Activated T-helper 17 cell treated with anti-CD3 and anti-CD28 coated beads, Interleukin-2, amount 50 U/mL, for 72 hours (primary cell): ENCODE measurements at places on chromosomes 6 and 20.
A peak's percentile ranks its signal among the peaks of the same experiment; 100 is the strongest.

GRCh38 chr20:50153153-50153499, 397 bp downstream of the PEDS1 start:
- no peak for ATAC-seq

- no peak for ATAC-seq
These were observed 41.9 kb downstream of the MTHFD1L start for GRCh38 chr6:150907383-150907782.

- no peak for ATAC-seq
These were observed 19.3 kb downstream of the DOP1A start for GRCh38 chr6:83086751-83087150.

- peak; percentile 64 for ATAC-seq
These were observed 5.4 kb upstream of the RAB44 start for GRCh38 chr6:36692220-36692619.

DNA sequence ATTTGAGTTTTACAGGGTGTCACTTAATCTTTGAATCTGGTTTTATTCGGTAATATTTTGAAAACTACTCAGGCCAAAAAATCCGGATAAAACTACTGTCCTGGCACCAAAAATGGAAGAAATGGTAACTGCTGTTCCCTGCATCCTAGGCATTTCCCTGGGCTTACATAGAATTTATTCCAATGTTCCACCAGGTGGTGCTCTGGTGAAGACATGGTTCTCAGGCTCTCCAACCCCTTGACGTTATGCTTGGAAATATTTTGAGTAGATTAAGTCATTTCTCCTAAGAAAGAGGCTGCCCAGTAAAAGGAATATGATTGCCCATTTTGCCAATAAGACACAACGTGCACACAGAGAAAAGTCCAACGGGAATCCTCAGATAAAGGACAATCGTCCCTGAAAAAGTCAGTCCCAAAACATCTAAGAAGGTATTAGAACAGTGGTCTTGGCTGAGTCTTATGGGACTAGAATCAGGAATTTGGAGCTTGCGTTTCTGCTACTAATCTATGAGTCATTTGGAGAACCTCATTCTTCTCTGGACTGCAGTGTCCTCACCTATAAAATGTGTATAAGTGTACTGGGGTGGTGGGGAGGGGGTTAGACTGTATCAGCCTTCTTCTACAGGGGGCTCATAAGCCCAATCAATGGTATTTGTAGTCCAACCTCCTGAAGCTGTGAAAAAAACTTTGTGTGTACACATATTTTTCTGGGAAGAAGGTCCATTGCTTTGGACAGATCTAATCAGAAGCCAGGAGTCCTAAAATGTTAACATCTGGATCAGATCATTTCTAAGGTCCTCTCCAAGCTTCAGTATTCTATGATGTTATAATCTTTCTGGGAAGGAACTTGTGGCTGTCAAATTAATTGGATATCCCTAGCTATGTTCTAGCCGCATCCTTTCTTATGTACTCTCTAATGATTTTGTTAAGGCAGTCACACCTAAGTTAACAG, 131.0 kb upstream of the BMP2 start:
- no peak for ATAC-seq

DNA sequence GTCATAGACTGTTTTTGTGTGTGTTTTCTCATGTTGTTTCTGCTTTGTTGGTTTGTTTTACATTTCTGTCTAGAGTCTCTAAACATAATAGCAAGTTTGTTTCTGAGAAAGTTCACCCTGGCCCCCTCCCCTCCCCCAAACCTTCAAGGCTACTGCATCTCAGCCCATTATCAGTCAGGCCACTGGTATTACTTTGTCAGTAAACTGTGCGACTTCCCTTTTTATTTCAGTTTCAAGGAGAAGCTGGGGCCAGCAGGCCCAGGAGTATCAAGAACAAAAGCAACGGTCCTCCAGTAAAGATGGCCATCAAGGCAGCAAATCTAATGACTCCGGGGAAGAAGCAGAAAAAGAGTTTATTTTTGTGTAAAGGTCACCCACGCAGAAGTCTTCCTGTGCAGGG, 32.8 kb upstream of the SCGN start:
- ATAC-seq: no peak

- ATAC-seq: no peak
These were observed 195.4 kb downstream of the CDC5L start for GRCh38 chr6:44582930-44583329.

GRCh38 chr6:29827579-29828470, at the start of gene HLA-G:
Gene HLA-G, plus strand, starts transcription at chr6:29827825. Its CDS starts 20 bp downstream, at chr6:29827845.
- peak; percentile 38 for ATAC-seq

DNA sequence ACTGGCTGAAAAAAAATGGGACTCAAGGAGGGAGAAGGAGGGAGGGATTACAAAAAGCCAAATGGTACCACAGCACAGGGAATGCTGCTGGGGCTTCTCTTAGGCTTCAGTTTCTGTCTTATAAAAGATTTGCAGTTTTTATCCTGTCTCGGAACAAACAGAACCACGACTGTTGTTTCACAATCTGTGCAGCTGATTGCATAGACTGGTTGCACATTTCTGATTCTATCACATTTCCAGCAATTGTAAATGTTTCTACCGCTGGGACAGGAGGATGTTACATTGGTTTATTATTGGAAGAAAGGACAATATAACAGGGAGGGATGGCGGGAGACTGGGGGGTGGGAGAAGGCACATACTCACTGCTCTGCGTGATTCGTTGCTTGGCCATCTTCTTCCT, 73.5 kb upstream of the ARID1B start:
- no peak for ATAC-seq

DNA sequence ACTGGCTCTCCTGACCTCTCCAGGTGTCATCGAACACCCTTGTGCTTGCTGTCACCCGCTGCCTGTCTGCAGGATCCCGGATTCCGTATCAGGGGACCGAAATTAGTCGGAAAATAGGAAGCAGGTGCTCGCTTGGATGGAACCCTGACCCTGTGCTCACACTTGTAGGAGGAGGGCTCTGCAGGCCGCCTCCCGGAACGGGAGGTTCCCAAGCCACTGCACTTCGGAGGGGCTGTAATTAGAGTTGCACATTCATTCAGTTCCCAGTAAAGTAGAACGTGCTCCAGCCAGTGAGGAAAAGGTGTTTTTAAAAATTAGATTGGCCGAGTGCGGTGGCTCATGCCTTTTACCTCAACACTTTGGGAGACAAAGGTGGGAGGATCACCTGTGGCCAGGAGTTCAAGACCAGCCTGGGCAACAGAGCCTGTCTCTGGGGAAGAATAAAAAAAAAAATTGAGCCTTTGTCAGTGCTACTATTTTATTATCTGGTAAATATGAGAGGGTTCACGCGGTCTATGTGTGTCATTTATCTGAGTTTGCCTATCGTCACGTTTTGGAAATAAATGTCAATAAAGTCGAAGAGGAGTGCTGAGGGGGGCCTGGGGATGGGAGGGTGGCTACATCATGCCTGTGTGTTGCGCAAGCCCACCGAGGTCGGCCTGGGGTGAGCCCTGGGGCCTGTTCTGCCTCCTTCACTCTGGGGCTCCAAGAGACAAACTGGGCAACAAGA, 1.5 kb upstream of the GMEB2 start:
- peak; percentile 16 for ATAC-seq

GRCh38 chr20:62832212-62832922, 15.5 kb downstream of the COL9A3 start:
- no peak for ATAC-seq

DNA sequence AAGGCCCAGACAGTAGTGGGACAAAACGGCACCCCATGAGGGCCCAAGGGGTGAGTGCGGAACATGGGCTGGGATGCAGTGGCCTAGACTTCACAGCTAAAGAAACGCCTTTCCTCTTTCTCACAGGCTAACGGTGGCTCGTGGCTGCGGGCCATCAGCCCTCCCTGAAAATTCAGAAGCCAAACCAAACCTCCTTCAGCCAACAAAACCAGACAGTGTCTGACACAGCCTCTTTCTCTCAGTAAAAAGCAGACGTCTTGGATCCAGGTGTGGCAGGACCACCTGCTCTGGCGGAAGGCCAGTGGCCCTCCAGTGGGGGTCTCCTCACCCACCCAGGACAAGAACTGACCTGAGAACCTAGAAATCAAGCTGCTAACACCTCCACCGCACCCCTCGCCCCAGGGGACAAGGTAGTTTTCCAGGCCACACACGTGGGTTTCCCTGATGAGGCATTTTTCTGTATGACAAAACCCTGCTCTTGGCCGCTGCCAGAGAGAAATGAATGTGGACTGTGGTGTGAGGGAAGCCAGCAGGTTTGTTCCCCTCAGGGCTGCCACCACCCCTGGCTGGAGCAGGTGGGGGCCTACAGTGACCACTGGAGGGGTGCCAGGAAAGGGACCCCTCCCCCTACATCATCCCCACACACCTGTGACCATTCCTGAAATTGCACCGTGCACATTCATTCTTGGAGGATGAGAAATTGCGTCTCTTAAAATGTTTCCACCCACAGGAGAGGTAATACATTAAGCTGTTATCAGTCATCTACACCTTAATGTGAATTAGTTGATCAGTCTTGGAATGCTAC, 76.8 kb upstream of the PIM1 start:
- ATAC-seq: peak; percentile 64

DNA sequence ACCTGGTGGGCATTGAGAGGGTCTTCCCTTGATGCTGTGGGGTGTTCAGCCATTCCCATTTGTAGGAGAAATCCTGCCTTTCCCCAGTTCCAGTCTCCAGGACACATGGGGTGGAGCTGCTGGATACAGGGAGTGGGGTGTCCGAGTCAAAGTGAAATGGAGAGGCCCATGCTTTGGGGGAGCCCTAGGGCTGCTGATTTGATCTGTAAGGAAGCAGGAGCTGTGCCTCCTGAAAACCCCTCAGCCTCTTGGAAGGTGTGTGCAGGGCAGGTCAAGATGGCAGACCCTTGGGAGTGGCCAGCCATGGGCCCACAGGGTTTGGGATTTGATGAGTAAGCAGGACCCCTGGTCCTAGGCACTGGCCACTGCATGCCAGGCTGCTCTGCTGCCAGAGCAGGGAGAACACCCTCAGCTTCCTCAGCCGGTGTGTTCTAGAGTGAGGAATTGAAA, 82.0 kb downstream of the SERAC1 start:
- peak; percentile 31 for ATAC-seq

DNA sequence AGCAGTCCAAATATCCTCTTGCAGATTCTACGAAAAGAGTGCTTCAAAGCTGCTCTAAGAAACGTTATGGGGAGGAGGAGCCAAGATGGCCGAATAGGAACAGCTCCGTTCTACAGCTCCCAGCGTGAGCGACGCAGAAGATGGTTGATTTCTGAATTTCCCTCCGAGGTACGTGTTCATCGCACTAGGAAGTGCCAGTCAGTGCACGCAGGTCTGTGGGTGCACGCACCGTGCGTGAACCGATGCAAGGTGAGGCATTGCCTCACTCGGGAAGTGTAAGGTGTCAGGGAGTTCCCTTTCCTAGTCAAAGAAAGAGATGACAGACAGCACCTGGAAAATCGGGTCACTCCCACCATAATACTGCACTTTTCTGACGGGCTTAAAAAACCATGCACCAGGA, 272.1 kb upstream of the DEFB115 start:
- no peak for ATAC-seq

- no peak for ATAC-seq
These were observed 382.0 kb downstream of the TAF4 start for GRCh38 chr20:61683721-61684120.

DNA sequence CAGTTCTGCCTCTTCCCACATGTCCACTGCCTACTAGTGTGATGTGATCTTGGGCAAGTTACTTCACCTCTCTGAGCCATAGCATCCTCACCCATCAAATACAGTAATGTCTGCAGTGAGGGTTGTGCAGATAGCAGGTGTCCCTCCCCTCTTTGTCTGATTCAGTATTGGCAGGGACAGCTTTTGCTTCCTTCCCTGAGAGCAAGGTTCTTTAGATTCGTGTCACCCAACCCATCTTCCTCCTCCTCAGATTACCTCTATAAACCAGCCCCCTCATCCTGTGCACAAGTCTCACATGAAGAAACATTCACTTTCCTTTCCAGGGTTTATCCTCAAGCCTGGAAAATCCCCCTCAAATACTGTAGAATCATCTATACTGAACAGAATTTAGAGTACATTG, 15.4 kb downstream of the ACTR5 start:
- no peak for ATAC-seq

GRCh38 chr20:19071446-19071725, 141.1 kb upstream of the SLC24A3 start:
- ATAC-seq: no peak

DNA sequence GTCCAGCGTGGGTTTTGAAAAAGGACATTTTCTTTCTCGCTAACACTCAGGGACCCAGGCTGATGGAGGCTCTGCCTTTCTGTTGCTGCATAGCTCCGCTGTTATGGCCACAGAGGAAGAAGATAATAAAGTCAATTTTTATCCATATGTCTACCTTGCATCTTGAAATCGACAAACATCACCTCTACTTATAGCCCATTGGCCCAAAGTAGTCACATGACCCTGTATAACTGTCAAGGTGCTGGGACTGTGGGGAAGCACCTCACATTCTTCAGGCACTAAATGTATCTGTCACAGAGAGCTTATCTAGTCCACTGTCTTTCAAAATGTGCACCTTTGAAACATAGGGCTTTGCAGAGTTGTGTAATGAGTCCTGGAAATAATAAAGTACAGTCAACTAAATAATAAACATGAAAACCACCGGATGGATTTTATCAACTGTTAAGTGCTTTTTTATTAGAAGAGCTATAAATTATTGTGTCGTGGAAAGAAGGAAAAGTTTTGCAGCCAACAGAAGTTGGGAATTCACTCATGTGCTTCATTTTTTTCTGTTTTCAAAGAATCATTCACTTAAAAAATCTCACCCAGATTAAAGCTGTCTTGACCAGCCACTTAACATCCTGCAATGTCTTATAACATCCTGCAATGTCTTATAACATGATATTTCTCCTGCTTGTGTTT, 47.7 kb upstream of the RCAN2 start:
- no peak for ATAC-seq

DNA sequence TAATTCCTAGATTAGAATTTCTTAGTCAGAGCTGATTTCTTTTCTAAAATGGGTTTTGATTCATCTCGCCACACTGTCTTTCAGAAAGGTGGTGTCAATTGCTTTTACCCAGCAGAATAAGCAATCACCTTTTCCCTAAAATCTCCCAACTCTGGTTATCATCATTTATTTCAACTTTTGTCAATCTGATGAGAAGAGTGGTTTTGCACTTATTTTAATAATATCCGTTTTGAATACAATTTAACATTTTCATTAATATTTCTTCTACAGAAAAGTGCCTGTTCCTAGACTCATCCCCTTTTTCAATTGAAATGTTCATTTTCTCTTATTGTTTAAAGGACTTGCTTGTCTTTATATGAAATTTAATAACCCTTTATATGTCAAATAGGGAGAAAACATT, 8.2 kb upstream of the NCR2 start:
- ATAC-seq: no peak

- no peak for ATAC-seq
These were observed 13.5 kb downstream of the DYNLRB1 start for GRCh38 chr20:34529742-34530141.

DNA sequence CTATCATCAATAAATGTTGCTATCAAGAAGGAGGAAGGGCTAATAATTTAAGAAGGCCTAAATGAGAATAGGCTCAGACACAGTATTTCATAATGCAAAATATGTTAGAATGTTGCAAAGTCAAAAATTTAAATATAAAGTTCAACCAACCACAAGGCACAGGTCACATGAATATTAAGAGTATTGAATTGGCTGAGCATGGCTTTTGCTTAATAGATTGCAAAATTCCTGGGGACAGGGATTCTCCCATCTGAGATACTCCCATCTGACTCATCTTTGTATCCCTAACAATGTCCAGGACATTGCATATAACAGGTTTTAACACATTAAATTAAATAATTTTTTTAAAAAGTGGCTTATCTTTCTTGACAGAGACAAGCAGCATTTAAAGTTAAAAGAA, 32.9 kb upstream of the UTRN start:
- no peak for ATAC-seq

GRCh38 chr6:88381289-88381642, 215.1 kb upstream of the CNR1 start:
- ATAC-seq: no peak

- no peak for ATAC-seq
These were observed 59.8 kb upstream of the GCLC start for GRCh38 chr6:53604623-53605190.

- no peak for ATAC-seq
These were observed 98.0 kb upstream of the JARID2 start for GRCh38 chr6:15147827-15148226.
